Glomerular endothelial cell (primary cell): ENCODE measurements at places on chromosomes 5 and 9. TPM values are rescaled to one million over a fixed set of nuclear protein-coding genes. Genes with fewer than 3 reads are reported as not detected.

The DMRT2 gene
- not detected in 2 replicates for total RNA-seq

The SPATA31E1 gene
- total RNA-seq, result not detected in 2 replicates

The RHOBTB3 gene
- 43.9 and 47.1 TPM in 2 replicates for total RNA-seq

The EGR1 gene
- 1.3 and 6.5 TPM in 2 replicates for total RNA-seq

The DAPK1 gene
- total RNA-seq, result 63.0 and 63.8 TPM in 2 replicates
